HEK293T (cell line): ENCODE measurements at places on chromosomes 2 and 18.

DNA sequence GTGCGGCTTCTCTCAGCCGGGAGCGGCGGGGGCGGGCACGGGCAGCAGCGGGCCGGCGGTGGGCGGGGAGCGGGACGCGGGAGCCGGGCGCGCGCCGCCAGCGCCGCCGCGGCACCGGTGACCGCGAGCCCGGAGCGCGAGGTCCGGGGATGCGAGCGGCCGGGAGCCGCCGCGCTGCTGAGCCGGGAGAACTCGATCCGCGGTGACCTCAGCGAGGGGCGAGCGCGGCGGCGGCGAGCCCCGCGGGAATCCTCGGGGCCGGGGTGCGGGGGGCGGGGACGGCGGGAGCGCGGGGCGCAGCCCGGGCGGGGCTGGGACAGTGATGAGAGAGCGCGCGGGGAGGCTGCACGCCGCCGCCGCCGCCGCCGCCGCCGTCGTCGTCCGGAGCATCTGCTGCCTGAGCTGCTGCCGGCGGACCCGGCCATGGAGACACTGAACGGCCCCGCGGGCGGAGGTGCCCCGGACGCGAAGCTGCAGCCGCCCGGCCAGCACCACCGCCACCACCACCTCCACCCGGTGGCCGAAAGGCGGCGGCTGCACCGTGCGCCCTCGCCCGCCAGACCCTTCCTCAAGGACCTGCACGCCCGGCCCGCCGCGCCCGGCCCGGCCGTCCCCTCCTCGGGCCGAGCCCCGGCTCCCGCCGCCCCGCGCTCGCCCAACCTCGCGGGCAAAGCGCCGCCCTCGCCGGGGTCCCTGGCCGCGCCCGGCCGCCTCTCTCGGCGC is at the start of gene MTCL1:
TSS of gene MTCL1 (plus strand) at position 319 of the 723 bp plus-strand sequence. CDS start at position 424, 105 bp downstream.
- peak; percentile 25 for DNase-seq

GRCh38 chr2:203988500-203989260 is 52.1 kb downstream of the ICOS start:
- no peak for DNase-seq

DNA sequence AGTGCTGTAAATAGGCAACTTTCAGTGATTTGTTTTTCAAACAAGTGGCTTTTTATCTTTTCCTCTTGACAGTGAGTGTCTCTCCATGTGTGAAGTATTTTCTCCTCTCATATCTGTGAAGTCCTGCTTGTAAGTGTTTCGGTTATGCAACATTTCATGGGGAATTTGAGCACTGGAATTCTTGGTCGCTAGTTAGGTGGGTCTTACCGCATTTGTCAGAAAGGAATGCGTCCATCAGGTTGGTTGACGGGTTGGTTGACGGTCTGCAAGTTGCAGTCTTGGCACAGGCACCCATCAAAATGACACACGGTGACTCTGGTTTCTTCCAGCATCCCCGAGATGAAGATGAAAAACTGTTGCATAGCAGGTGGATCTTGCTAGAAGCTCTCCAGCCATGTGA is 109.8 kb downstream of the AGAP1 start:
- DNase-seq, result no peak

DNA sequence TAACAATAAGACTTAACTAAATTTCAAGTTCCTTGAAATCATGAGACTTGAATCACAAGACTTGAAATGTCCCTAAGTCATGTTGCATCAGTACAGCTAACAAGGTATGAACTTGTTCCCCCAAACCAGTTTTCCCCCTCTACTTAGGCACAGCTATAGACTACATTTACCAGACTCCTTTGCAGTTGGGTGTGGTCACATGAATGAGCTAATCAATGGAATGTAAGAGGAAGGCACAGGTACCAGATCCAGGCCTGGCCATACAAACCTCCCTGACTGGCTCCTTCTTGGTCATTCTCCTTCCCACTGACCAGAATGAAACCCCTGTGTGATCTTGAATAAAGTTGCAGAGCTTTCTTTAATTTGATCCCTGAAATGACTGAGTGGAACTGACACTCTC is 77.8 kb downstream of the DNER start:
- no peak for DNase-seq

- DNase-seq, result no peak
Measured at GRCh38 chr2:216015722-216016464, 2.5 kb upstream of the MREG start.

GRCh38 chr2:187299122-187299906 is 148.7 kb downstream of the CALCRL start:
- DNase-seq, result peak; percentile 15

GRCh38 chr2:19989342-19989666 is 601 bp downstream of the WDR35 start:
- DNase-seq, result no peak

DNA sequence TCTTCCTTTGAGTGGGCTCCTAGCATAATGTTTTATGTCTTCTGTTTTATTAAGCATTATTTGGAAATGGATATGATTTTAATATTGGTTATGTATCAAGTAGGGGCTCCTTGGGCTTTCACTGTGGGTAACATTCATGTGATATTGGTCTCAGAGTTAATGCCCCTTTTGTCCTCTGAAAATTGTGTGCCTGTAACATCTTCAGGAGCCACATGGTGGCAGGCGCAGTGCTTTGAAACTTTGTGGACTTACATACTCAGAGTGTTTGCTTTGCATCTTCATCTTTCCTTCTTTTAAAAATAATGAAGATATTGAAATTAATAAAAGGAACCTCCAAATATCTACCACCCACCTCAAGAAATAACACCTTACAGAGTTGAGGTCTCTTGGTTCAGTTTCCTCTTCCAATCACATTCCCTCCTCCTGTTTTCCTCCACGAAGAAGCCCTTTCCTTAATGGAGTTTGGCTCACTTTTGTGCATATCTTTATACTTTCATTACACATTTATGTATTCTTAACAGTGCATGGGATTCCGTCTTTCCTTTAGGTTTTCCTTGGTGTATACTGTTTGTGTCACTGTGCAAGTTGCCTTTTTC is 73.5 kb downstream of the LIMS1 start:
- DNase-seq, result peak; percentile 35

GRCh38 chr2:217960351-217960750 is 42.4 kb downstream of the TNS1 start:
- DNase-seq, result no peak

- DNase-seq, result peak; percentile 18
Measured at GRCh38 chr2:219059725-219060682, 717 bp downstream of the IHH start.

- no peak for DNase-seq
Measured at GRCh38 chr2:1278861-1279260, 134.4 kb upstream of the TPO start.

GRCh38 chr2:11029136-11029535 is 117.4 kb downstream of the KCNF1 start:
- no peak for DNase-seq

DNA sequence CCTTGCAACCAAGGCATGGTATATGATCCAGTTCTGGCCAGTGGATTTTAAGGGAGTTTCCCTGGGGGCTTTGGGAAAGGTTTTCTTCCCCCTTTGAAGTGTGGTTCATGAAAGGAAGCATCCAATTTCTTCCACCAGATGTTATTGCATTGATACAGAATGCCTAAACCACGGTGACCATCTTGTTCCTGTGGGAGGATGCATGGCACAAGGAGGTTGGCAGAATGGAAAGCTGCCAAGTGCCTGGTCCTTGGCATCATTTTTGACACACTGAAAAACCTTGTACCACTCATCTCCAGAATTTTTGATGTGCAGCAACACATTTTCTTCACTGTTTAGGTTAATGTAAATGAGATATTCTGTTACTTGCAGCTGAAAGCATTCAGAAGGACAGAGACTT is 55.2 kb upstream of the CXCR4 start:
- no peak for DNase-seq

GRCh38 chr18:5620289-5620688 is 76.5 kb upstream of the EPB41L3 start:
- DNase-seq, result no peak

DNA sequence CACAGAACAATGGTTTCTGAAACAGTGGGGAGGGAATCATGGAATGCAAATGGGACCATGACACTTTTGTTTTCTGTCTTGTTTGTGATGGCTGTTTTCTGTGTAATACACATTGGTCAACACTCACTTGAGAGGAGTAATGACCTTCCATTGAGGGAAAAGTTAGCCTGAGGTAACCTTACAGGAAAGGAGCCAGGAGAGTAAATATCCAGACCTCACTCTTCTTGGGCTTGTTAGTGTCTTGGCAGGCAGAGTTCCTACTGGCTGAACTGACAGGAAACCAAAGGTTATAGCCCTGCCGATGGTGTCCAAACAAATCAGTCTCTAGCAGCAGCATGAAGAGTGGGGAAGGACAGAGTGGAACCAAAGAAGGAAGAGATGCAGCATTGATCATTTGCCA is 17.2 kb upstream of the RPRM start:
- DNase-seq, result no peak
